Activated CD4-positive, alpha-beta memory T cell treated with anti-CD3 and anti-CD28 coated beads, Interleukin-2, amount 10 ng/mL, durations not matched to agents 7 days and 5 days (primary cell): ENCODE measurements at places on chromosomes 5 and 9. TPM values are rescaled to one million over a fixed set of nuclear protein-coding genes. Genes with fewer than 3 reads are reported as not detected.

DNA sequence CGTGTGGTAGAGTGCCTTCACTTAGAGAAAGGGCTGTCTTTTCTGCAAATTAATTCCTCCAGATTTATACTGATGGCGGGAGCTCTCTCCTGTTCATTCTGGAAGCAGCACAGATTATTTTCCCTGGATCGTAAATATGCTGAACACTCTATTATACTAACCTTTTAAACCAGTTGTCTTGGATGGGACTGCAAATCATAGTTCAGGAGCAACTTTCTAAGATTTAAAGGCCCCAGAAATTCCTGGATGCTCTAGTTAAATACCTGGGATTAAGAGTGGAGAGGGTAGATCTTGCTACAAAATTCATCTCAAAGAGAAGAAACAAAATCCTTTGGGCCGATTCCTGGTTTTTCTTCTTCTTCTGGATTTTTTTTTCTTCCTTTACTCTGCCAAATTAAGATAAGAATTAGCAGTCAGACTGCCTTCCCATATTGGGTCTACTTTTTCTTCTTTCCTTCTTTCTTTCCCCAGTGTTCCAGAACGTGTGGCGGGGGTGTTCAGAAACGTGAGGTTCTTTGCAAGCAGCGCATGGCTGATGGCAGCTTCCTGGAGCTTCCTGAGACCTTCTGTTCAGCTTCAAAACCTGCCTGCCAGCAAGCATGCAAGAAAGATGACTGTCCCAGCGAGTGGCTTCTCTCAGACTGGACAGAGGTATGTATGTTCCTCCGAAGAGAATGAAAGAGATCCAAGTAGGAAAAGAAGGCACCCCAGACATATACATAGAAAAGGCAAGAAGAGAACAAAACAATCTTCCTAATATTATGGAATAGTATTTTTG lies 262.7 kb downstream of the SAXO1 start:
- no peak for DNase-seq
- no peak overlapping the region for H3K27ac ChIP-seq
- H3K36me3 ChIP-seq, result no peaks in the 10 kb centered on the region
- peaks cover 2% of the 10 kb centered on the region for H3K27me3 ChIP-seq
- H3K4me1 ChIP-seq, result no peaks in the 10 kb centered on the region

DNA sequence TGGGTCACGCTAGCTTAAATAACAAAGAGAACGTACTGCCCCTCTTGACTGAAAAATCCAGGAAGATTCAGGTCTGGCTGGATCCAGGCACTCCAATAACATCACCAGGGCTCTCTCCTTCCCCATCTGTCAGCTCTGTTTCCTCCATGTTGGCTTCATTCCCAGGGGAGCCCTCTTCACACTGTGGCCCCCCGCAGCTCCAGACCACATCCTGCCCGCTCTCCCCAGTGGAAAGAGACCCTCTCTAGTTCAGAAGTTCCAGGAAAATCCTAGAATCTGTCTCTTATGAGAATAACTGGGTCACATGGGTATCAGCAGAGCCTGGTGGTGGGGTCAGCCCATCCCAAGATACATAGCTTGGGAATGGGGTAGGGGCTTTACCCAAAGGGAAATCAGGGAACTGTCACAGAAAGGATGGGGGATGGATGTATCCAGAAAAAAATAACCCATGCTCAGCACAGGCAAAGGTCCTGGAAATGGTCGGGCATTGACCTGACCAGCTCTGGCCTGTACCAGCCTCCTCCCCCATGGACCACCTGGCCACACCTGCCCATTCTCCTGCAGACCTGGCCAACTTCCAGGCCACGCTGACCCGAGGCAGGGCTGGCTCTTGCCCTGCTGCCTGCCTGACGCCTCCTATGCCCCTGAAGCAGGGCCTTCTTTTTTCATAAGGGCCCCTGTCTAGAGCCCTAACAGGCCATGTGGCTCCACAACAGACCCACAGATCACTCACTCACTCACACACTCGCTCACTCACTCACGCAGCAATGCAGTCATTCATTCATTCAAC lies 65.9 kb downstream of the COL23A1 start:
- no peaks in the 10 kb centered on the region for H3K4me1 ChIP-seq
- DNase-seq, result no peak
- H3K4me3 ChIP-seq, result no peak overlapping the region

- no peak overlapping the region for H3K27ac ChIP-seq
- H3K27me3 ChIP-seq, result peaks cover 26% of the 10 kb centered on the region
- no peaks in the 10 kb centered on the region for H3K36me3 ChIP-seq
- no peak for DNase-seq
- peaks cover 14% of the 10 kb centered on the region for H3K4me1 ChIP-seq
These were observed 29.3 kb downstream of the GOLGA2 start for GRCh38 chr9:128246471-128246870.

GRCh38 chr5:72647806-72648205 lies 140.6 kb upstream of the ZNF366 start:
- H3K4me3 ChIP-seq, result no peak overlapping the region
- H3K36me3 ChIP-seq, result no peaks in the 10 kb centered on the region
- DNase-seq, result no peak

DNA sequence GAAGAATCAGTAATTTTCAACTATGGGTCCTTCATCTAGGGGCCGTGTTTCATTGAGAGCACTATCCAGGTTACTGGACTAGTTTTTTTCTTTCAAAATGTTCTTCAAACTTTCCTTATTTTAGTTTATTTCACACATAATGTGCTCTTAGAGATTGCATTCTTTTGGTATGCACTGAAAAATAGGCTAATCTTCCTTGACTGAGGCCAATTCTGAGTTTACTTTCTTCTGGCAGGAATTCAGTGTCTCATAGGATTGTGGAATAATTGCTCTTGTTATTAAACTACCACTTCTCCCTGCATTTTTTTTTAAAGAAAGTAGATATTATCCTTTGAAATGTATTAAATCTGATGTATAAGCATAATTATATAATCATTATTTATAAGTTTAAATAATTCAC lies 624.5 kb downstream of the RAB3C start:
- no peaks in the 10 kb centered on the region for H3K36me3 ChIP-seq
- H3K27ac ChIP-seq, result no peak overlapping the region
- no peak overlapping the region for H3K4me3 ChIP-seq
- H3K27me3 ChIP-seq, result peaks cover 11% of the 10 kb centered on the region

DNA sequence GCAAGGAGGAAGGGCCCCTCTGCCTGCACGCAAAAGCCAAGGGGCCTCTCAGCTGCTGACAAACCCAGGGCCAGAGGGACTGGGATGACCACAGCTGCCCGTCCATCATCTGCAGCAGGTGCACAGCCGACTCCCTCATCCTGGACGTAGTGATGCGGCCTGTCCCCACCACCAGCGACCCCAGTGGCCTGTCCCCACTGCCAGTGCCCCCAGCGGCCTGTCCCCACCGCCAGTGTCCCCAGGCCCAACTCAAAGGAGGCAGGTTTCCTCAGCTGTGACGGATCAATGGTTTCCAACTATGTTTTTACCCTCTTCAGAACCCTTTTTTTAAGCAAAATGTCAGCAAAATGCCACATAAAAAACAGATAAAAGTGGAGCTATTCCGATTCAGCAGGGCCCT lies 62.5 kb downstream of the VAV2 start:
- DNase-seq, result no peak
- no peak overlapping the region for H3K4me3 ChIP-seq
- H3K36me3 ChIP-seq, result no peaks in the 10 kb centered on the region
- H3K27me3 ChIP-seq, result no peaks in the 10 kb centered on the region
- no peak overlapping the region for H3K27ac ChIP-seq

- DNase-seq, result no peak
- H3K4me1 ChIP-seq, result no peaks in the 10 kb centered on the region
- no peak overlapping the region for H3K4me3 ChIP-seq
These were observed 560.1 kb downstream of the PDE4D start for GRCh38 chr5:59333416-59333815.

DNA sequence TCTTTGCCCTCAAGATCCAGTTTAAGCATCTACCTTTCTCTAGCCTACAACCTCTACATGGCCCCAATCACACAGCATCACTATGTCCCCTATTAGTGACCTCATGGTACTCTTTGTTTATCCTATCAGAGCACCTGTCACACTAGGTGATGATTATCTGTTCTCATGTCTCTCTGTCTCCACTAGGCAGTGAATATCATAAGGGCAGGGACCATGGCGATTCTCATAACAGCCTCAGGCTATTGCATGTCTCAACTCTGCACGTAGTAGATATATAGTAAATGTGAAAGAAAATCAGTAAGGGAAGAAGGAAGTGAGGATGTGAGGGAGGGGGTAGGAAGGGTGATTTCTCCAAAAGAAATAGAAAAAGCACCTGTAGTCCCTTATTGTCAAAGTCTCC lies 311.0 kb downstream of the NSG2 start:
- no peaks in the 10 kb centered on the region for H3K36me3 ChIP-seq
- no peaks in the 10 kb centered on the region for H3K4me1 ChIP-seq
- no peaks in the 10 kb centered on the region for H3K27me3 ChIP-seq

- no peaks in the 10 kb centered on the region for H3K4me1 ChIP-seq
- DNase-seq, result no peak
- no peaks in the 10 kb centered on the region for H3K27me3 ChIP-seq
- no peak overlapping the region for H3K27ac ChIP-seq
- H3K36me3 ChIP-seq, result no peaks in the 10 kb centered on the region
These were observed 323.4 kb downstream of the FBXL7 start for GRCh38 chr5:15823398-15823797.

DNA sequence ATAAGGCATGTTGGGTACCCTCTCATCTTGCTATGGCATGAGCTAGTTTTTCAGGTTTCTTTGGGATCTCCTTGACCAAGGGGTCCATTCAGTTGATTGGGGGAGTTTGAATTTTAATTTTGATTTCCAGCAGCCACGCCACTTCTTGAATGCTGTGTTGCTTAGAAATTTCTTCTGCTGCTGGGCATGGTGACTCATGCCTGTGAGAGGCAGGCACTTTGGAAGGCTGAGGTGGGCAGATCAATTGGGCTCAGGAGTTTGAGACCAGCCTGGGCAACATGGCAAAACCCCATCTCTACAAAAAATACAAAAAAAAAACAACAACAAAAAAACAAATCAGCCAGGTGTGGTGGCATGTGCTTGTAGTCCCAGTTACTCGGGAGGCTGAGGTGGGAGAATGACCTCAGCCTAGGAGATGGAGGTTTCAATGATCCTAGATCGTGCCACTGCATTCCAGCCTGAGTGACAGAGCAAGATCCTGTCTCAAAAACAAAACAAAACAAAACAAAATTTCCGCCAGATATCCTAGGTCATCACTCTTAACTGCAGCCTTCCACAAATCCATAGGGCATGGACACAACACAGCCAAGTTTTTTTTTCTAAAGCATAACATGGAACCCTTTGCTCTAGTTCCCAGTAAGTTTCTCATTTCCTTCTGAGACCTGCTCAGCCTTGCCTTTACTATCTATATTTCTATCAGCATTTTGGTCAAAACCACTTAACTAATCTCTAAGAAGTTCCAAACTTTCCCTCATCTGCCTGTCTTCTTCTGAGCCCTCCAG lies 17.7 kb downstream of the TMC1 start:
- DNase-seq, result no peak
- H3K27me3 ChIP-seq, result no peaks in the 10 kb centered on the region
- H3K4me1 ChIP-seq, result peaks cover 39% of the 10 kb centered on the region
- no peak overlapping the region for H3K27ac ChIP-seq
- peaks cover 14% of the 10 kb centered on the region for H3K36me3 ChIP-seq

GRCh38 chr9:93899609-93900435 lies 55.3 kb downstream of the BARX1 start:
- H3K4me1 ChIP-seq, result peaks cover 12% of the 10 kb centered on the region
- no peak overlapping the region for H3K27ac ChIP-seq
- peak; percentile 14 for DNase-seq
- no peak overlapping the region for H3K4me3 ChIP-seq

CCIN gene
- 0.13 TPM for total RNA-seq

MCC gene
- 10.4 TPM for total RNA-seq

GRCh38 chr5:166909926-166910325 lies 1381.5 kb upstream of the WWC1 start:
- no peak overlapping the region for H3K4me3 ChIP-seq
- H3K4me1 ChIP-seq, result no peaks in the 10 kb centered on the region
- DNase-seq, result no peak

GMCL2 gene
- not detected for total RNA-seq

DNA sequence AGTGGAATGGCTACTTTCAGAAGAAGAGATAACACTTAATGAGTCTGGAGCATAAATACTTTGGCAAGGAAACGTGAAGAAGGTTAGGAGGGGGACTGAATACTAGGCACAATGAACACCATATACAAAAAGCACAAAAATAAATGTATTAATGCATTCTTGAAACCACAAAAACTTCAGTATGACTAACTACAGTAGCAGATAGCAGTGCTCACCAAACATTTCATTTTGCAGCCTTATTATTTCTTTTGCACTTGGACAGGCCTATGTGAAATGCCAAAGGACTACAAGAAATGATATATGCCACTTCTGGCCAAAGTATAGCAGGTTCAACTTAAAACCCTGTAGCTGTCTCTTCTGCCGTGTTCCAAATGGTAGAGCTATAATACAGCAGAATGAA lies 26.3 kb downstream of the UBQLN1 start:
- peaks cover 31% of the 10 kb centered on the region for H3K4me1 ChIP-seq
- H3K27me3 ChIP-seq, result no peaks in the 10 kb centered on the region
- H3K36me3 ChIP-seq, result peaks cover 48% of the 10 kb centered on the region
- H3K4me3 ChIP-seq, result no peak overlapping the region

GRCh38 chr9:10168241-10168640 lies 444.6 kb downstream of the PTPRD start:
- no peak for DNase-seq
- H3K27ac ChIP-seq, result no peak overlapping the region
- no peaks in the 10 kb centered on the region for H3K36me3 ChIP-seq

PKD2L2 gene
- total RNA-seq, result not detected

DNA sequence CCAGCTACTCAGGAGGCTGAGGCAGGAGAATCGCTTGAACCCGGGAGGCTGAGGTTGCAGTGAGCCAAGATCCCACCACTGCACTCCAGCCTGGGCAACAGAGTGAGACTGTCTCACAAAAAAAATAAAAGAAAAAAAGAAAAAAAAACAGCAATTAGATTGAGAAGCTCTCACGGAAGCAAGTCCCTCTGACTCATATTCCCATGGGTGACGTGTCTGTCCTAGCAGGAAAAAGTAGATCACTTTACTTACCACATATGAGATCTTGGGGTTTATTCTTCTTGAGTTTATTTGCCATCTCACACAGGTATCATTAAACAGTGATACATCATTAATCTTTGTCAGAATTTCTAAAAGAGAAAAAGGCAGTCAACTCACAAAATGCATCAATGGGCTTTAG lies 62.6 kb downstream of the SUSD1 start:
- H3K27ac ChIP-seq, result no peak overlapping the region
- no peaks in the 10 kb centered on the region for H3K27me3 ChIP-seq
- H3K4me3 ChIP-seq, result no peak overlapping the region
- H3K36me3 ChIP-seq, result peaks cover 33% of the 10 kb centered on the region
- no peaks in the 10 kb centered on the region for H3K4me1 ChIP-seq

DNA sequence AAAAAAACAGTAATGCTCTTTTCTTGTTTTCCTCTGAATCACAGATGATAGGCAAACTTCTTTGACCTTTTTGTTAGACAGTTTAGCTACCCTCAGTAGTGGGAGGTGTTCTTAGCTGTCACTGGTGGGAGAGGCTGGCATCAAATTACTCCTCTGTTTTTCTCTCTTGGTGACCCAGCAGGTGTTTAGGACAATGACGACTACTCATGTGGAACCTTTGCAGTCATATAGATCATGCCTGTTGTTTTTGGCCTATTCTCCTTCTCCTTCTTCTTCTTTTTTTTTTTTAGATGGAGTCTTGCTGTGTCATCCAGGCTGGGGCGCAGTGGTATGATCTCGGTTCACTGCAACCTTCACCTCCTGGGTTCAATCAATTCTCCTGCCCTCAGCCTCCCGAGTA lies 15.4 kb upstream of the NPR2 start:
- no peaks in the 10 kb centered on the region for H3K27me3 ChIP-seq
- no peak overlapping the region for H3K27ac ChIP-seq
- no peak for DNase-seq

HNRNPAB gene
- total RNA-seq, result 177 TPM

PAEP gene
- total RNA-seq, result not detected

GRCh38 chr5:79333852-79334557 lies 98.1 kb downstream of the JMY start:
- no peaks in the 10 kb centered on the region for H3K4me1 ChIP-seq
- H3K27ac ChIP-seq, result no peak overlapping the region
- H3K4me3 ChIP-seq, result no peak overlapping the region
- H3K27me3 ChIP-seq, result peaks cover 17% of the 10 kb centered on the region
- no peaks in the 10 kb centered on the region for H3K36me3 ChIP-seq
